ENCODE measurements at places on chromosomes 11 and 22. TPM values are rescaled to one million over a fixed set of nuclear protein-coding genes. Genes with fewer than 3 reads are reported as not detected.

CRACR2B gene
- 3.0 TPM for total RNA-seq

SEZ6L gene
- total RNA-seq, result not detected

MPPED1 gene
- total RNA-seq, result not detected

IL18BP gene
- total RNA-seq, result 3.6 TPM

DMC1 gene
- total RNA-seq, result 6.1 TPM

NRGN gene
- total RNA-seq, result 10.5 TPM

CRY2 gene
- 3.3 TPM for total RNA-seq

DDX6 gene
- 33.5 TPM for total RNA-seq

KREMEN1 gene
- 1.9 TPM for total RNA-seq

GLYAT gene
- not detected for total RNA-seq

NNMT gene
- 222 TPM for total RNA-seq

HBE1 gene
- not detected for total RNA-seq

SCT gene
- total RNA-seq, result not detected

MED17 gene
- 22.2 TPM for total RNA-seq

HEPACAM gene
- total RNA-seq, result not detected

MS4A7 gene
- total RNA-seq, result not detected

PRG3 gene
- not detected for total RNA-seq

IFTAP gene
- total RNA-seq, result 14.7 TPM

ZFTA gene
- total RNA-seq, result 7.3 TPM
